ENCODE measurements at places on chromosomes 13 and 19. TPM values are rescaled to one million over a fixed set of nuclear protein-coding genes. Genes with fewer than 3 reads are reported as not detected.

DNA sequence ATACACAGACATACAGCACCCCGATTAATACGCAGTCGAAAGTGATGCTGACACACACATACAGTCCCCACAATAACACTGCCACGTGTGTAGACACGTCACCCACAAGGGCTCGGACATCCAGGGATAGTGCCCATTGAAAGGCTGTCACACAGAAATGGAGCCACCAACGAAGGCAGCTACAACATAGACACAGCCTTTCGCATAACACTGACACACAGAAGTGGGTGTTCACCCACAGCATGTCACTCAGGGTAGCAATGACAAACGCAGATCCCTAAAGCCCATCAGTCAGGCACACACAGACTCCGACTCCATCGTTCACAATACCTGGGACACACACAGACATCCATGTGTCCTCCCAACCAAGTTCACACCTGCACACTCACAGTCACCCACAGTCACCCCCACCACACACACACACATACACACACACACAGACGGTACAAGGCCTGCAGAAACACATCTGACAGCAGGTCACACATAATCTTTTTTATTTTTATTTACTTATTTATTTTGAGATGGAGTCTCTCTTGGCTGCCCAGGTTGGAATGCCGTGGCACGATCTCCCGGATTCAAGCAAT is 10.4 kb upstream of the NANOS3 start:
- DNase-seq = peak; percentile 53

DNA sequence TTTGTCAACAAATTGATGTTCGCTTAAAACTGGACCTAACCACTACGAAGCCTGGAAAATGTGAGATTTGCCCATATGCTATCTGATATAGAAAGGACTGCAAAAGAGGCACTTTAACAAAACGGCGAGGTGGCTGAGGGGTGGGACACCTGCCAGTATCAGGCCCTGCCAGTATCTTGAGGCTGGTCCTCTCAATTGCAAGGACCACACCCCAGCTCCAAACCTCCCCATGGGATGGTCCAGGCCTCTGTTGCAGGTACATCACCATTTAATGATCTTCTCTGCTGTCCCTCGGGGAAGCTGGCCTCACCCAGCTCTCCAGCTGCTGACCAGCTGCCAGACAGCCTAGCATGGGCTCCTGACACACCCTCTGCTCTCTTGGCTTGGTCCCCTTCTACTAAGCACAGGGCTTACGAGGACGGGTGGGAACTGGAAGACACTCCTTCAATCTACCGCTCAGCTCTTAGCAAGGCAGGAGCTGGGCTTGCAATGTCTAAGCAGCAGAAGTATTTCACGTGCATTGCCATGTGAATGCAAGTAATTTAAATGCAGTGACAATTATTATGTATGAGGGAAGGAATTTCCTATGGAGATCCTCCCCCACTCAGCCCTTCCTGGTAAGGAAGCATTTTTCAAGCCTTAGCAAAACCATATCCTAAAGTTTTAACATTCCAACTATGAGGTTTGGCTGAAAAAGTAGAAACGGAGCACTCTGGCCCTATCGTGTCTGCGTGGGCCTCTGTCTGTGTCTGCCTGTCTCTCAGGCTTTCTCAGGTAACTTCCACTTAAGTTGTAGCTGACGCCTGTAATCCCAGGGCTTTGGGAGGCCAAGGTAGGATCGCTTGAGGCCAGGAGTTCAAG is 63.9 kb downstream of the LATS2 start:
- DNase-seq = no peak

Gene DOCK9
- 65.5 TPM for total RNA-seq

DNA sequence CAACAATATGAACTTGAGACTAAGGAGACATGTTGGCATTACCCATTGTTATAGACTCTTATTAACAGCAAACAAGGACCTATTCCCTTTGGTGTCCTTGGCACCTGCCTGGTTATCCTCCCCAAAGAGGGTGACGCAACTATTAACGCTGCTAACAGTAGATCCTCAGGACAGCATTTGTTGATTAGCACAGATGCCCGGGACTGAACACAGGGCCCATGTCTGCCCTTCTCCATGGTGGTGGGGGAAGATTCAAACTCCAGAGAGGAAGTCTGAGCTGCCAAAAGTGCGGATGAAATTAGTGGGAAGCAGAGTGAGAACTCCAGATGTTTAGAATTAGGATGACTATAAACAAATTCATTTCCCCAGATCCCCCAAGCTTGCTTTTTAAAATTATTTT is 101.2 kb upstream of the RAP2A start:
- no peak for DNase-seq

- no peak for DNase-seq
Measured at GRCh38 chr13:43543331-43543730, 243.4 kb downstream of the ENOX1 start.

All from cerebellum (tissue), 4 donors.